ENCODE measurements at places on chromosomes 12 and 14.

DNA sequence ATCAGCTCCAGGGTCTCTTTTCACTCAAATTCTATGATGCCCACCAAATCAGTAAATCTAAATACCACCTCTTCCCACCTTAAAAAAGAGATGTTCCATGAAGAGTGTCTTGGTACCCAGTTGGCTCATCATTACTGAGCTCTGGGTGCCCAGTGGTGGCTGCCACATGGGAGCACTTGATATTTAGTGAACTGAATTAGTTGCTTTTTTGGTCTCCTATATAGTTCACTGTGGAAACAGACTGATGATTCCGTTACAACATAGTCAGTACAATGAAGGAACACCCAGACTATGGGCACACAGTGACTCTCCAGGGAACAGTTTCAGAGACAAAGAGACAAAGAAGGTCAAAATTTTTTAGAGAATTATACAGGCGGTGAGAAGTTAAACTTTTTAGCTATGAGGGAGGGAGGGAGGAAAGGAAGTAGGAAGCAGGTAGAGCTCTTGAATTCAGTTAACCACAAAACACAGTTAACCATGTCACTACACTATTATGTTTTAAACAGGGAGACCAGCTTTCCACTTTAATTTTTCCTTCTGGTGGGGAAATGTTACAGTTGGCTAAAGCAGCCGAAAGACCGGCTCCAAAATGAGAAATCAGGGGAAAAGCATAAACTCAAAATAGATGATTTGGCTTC, 14.6 kb upstream of the YY1 start:
- H3K4me3 ChIP-seq = no peak overlapping the region
- H3K27me3 ChIP-seq = no peaks in the 10 kb centered on the region
- H3K27ac ChIP-seq = peak overlapping the region; percentile 58
- peaks cover 1% of the 10 kb centered on the region for H3K36me3 ChIP-seq
- DNase-seq = no peak

GRCh38 chr12:123479442-123480180, 21.7 kb downstream of the SNRNP35 start:
- no peaks in the 10 kb centered on the region for H3K27me3 ChIP-seq
- no peak overlapping the region for H3K4me3 ChIP-seq
- peaks cover 22% of the 10 kb centered on the region for H3K4me1 ChIP-seq
- no peak overlapping the region for H3K27ac ChIP-seq

DNA sequence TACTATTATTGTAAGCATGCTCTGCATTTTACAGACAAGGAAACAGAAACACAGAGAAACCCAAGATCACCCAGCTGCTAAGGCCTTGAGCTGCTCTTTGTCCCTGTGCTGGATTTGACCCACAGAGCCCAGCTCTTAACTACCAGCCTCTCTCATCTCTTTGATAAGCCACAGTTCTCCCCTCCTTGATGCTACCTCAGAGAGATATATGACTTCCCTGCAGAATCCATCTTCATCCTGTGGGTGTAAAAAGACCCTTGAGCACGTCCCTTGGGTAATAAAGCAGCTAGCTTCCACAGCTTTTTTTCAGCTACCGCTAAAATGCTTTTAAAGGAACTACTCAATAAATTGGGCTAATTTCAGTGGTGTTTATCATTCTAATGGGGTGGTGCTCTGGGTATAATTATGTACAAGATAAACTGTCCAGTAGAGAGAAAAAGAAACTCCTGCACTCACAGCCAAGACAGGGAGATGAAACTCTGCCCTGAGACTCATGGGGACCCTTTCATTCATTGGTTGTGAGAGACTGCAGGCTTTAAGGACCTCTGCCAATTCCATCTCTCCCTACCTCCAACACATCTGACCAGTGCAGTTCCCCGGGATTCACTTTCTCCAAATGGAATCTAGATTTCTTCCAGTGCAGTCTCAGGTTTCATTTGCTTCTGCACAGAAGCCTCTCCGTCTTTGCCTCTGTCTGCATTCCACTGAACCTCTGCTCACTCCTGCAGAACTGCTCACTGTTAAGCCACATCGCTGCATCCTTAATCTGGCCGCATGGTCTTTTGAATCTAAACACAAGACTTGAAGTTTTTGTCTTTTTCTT, 24.7 kb upstream of the NTF3 start:
- H3K27ac ChIP-seq = no peak overlapping the region
- peaks cover 32% of the 10 kb centered on the region for H3K27me3 ChIP-seq
- H3K4me3 ChIP-seq = no peak overlapping the region
- no peaks in the 10 kb centered on the region for H3K36me3 ChIP-seq

GRCh38 chr14:89399594-89400068, 17.4 kb downstream of the FOXN3 start:
- H3K4me3 ChIP-seq = no peak overlapping the region
- H3K4me1 ChIP-seq = peaks cover 77% of the 10 kb centered on the region
- no peak overlapping the region for H3K27ac ChIP-seq
- H3K27me3 ChIP-seq = no peaks in the 10 kb centered on the region
- peaks cover 12% of the 10 kb centered on the region for H3K36me3 ChIP-seq

DNA sequence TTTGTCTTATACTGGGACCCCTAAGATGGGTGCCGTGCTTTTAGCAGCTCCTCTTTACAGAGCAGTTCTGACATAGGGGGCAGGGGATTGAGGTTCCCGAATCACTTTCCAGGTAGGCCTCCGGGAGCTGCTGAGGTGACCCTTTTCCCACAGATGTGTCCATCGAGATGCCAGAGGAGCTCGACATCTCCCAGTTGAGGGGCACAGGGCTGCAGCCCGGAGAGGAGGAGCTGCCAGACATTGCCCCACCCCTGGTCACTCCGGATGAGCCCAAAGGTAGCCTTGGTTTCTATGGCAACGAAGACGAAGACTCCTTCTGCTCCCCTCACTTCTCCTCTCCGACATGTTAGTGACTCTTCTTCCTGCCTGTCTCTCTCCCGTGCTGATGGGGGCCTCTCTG, 4.3 kb upstream of the TPI1 start:
- no peak overlapping the region for H3K4me3 ChIP-seq
- peaks cover 1% of the 10 kb centered on the region for H3K4me1 ChIP-seq
- H3K36me3 ChIP-seq = peaks cover 36% of the 10 kb centered on the region
- H3K27me3 ChIP-seq = no peaks in the 10 kb centered on the region
- no peak for DNase-seq
- H3K27ac ChIP-seq = no peak overlapping the region

- H3K36me3 ChIP-seq = peaks cover 1% of the 10 kb centered on the region
- no peak overlapping the region for H3K4me3 ChIP-seq
Measured at GRCh38 chr14:100900837-100901390, 2.6 kb downstream of the RTL1 start.

GRCh38 chr12:121789800-121790728, 3.4 kb downstream of the RHOF start:
- peak overlapping the region; percentile 99 for H3K27ac ChIP-seq
- peaks cover 58% of the 10 kb centered on the region for H3K36me3 ChIP-seq
- H3K4me3 ChIP-seq = peak overlapping the region; percentile 91
- no peaks in the 10 kb centered on the region for H3K27me3 ChIP-seq

DNA sequence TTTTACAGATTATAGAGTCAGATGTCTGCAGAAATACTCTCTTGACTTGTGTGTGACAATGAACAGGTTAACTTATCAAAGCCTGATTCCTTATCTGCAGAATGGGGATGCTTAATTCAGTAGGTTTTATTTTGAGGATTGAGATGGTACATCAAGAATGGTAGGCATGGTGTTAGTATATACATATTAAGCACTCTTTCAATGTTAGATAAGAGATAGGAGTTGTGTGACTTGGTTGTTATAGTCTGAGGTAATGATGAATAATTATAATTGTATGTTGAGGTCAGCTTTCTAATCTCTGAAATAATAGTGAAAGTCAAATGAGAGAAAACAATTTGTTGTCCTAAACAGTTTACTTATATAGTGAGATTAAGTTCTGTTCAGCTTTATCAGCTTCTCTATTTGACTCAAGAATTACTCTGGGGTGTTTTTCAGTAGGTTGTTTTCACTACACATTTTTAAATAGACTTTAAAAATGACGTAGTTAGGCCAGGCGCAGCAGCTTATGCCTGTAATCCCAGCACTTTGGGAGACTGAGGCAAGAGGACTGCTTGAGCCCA, 11.9 kb downstream of the PALS1 start:
- no peak overlapping the region for H3K27ac ChIP-seq
- peaks cover 1% of the 10 kb centered on the region for H3K36me3 ChIP-seq
- no peak for DNase-seq
- no peak overlapping the region for H3K4me3 ChIP-seq
- H3K27me3 ChIP-seq = no peaks in the 10 kb centered on the region

DNA sequence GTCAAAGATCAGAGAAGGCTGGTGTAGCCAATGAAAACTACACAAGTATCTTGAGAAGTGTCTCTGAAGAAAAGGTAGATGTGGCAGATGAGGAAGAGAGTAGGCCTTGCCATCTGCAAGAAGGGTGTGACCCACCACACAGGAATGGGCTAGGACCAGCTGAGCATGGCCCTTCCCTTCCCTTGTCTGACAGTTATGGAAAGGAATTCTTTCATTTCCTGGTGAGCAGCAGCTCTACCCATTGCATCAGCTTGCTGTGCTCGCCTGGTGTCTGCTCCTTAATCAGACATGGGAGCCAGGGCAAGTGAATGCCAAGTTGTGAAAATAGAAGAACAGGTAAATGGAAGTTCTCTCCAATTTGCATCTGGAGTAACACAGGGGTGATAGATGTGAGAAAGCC, 145.2 kb upstream of the KRR1 start:
- no peak overlapping the region for H3K27ac ChIP-seq
- peaks cover 11% of the 10 kb centered on the region for H3K4me1 ChIP-seq
- no peak for DNase-seq
- H3K27me3 ChIP-seq = no peaks in the 10 kb centered on the region
- peaks cover 3% of the 10 kb centered on the region for H3K36me3 ChIP-seq

DNA sequence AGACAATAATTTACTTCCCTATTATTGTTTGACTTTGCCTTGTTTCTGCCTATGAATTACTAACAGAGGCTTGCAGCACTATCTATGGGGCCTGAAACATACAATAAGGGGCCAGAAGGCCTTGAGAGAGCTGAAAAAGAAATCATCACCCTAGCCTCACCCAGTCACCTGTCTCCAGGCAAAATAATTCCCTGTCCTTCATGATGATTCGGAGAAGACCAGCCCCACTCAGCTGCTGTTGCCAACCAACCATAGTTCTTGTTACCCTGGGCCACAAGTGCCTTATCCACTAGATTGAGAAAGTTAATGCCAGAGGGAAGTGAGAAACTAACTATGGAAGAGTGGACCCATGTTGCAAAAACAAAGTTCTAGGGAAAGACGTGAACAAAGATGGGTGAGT, 97.1 kb downstream of the ARF6 start:
- no peak overlapping the region for H3K4me3 ChIP-seq
- DNase-seq = no peak
- H3K4me1 ChIP-seq = peaks cover 6% of the 10 kb centered on the region
- H3K27me3 ChIP-seq = no peaks in the 10 kb centered on the region
- H3K36me3 ChIP-seq = peaks cover 5% of the 10 kb centered on the region
- H3K27ac ChIP-seq = no peak overlapping the region

All from central memory CD8-positive, alpha-beta T cell (primary cell).